ENCODE measurements at places on chromosomes 6 and 20. TPM values are rescaled to one million over a fixed set of nuclear protein-coding genes. Genes with fewer than 3 reads are reported as not detected.

DNA sequence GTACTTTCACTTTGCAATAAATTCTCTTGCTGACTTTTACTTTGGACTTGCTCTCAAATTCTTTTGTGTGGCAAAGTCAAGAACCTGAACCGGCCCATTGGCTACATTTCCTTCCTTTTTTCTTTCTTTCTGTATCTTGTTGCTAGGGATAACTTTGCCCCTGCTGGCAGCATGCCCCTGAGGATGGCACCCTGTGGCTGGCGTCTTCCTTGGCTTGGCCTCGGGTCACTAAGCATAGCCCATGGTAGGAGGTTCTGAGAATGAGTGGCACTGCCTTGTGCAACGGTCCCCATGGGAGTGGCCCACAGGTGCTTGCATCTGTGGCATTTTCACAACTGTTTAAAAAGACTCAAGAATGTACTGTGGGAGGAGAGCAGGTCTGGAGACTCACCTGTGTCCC, 14.0 kb upstream of the HLA-F start:
- no peak for DNase-seq

GRCh38 chr6:145406783-145407182, 328.5 kb downstream of the EPM2A start:
- no peak for DNase-seq

DNA sequence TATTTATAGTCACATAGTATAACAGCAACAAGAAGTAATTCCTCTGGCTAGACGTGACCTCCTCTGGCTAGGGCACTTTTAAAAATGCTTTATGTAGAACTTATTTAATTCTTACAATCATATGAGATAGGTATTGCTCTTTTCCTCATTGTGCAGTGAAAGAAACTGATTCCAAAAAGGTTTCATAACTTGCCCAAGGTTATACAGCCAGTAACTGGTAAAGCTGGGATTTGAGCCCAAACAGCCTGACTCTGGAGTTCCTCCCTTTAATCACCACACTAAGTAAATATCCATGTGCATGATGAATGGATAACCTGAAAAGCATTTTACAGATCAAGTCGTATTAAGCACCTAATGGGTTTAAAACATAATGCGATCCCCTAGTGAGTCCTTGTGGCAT, 214.6 kb downstream of the PRL start:
- no peak for DNase-seq

- no peak for DNase-seq
Observed at GRCh38 chr6:142884214-142885035, 60.6 kb downstream of the HIVEP2 start.

GRCh38 chr6:71199736-71200135, 88.9 kb upstream of the OGFRL1 start:
- DNase-seq, result no peak

GRCh38 chr20:56160956-56161355, 87.6 kb upstream of the MC3R start:
- no peak for DNase-seq

DNA sequence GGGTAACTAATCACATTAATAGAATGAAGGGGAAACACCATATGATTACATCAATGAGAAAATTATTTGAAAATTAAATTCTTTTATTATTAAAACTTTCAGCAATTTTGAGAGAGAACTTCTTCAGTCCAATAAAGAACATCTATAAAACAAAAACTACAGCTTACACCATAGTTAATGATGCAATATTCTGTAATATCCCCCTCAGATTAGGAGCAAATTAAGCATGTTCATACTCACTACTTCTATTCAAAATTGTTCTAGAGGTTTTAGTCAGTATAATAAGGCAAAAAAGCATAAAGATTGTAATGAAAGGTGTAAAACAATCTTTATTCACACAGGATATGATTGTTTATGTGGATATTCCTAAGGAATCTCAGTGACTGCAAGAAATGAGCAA, 465.4 kb downstream of the CD109 start:
- DNase-seq, result no peak

- DNase-seq, result no peak
Observed at GRCh38 chr20:654417-654750, 1.4 kb upstream of the SRXN1 start.

DNA sequence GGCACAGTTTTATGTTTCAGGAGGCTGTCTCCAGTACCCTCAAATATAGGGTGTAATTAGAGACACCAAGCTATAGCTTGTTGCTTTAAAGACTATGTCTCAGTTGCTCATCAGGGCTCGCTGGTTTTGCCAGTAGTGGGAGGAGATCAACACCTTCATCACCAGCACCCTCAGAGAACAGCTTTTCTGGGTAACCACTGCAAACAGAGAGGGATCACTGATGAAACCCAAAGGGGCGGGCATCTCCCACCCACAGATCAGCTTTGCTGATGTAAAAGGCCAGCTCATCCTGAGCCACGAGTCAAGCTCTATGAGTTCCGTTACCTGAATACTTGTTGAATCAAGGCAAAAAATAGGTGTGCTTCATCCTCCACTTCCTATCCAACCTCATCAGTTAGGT, 187.7 kb downstream of the AIG1 start:
- DNase-seq, result no peak

DNA sequence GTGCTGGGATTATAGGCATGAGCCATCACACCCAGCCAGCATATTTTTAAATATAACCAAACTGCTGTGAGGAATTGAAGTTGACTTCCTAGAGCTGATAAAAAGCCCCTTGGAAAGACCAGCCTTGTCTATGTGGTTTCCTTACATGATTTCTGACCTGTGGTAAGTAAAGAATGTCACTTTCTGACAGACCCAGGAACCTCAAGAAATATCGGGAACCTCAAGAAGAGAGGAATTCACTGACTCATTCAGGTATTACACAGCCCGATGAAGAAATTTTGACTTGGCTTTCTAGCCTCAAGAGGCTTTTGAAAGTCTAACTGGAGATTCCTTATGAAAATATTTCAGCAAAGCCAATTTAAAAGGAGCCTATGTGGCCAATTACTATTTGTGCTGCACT, 71.8 kb downstream of the FOXF2 start:
- DNase-seq, result no peak

The SLC44A4 gene
- not detected for total RNA-seq

The GPANK1 gene
- 18.6 TPM for total RNA-seq

The VSX1 gene
- total RNA-seq, result not detected

The HCRTR2 gene
- total RNA-seq, result not detected

Data from Karpas-422 (cell line).